ENCODE measurements at places on chromosomes 1 and 21.

DNA sequence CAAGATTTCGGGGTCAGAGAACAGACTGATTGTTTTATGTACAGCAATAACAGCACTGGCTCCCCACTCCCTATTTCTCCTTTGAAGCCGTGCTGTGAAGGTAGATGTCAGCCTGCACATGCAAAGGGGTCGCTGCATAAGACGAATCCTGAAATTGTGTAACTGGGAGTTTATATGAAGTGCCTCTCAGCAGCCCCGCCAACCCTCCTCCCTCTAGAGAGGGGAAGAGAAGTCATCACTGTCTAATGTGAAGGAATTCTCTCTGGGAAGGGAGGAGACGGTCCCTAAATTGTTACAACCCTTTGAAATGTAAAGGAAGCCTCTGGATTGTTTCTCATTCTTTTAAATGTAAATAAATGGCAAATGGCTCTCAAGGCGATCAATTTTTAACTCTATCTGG lies 545.3 kb downstream of the PLA2G4A start:
- DNase-seq = no peak

- DNase-seq = no peak
Measured at GRCh38 chr1:33424610-33425009, 6.3 kb downstream of the PHC2 start.

DNA sequence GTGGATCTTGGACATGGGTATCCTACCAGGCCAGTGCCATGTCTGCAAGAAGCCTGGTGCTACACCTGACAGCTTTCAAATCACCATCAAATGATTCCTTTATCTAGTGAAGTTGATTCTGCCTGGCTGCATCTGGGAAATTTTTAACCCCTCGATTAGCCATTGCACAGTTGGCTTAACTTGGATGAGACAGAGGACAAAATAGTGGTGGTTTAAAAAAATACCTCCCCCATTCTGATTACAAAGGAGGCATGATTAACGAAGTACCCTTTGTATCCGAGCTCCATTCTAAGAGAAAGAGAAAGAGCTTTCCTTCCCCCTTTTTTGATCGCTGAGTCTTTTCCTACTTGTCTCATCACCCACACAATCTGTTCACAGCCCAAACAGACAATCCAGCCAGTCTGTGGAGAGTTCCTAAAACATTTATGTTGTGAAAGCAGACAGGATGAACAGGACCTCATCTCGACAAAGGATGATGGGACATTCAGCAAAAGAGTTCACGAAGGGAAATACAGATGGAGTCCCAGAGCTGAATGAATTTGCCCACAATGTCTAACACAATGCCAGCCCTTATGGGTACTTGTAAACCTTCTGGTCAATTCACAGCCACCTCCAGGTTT lies 20.5 kb downstream of the WLS start:
- no peak for DNase-seq

GRCh38 chr21:39054066-39054465 lies 129.2 kb downstream of the PSMG1 start:
- no peak for DNase-seq

DNA sequence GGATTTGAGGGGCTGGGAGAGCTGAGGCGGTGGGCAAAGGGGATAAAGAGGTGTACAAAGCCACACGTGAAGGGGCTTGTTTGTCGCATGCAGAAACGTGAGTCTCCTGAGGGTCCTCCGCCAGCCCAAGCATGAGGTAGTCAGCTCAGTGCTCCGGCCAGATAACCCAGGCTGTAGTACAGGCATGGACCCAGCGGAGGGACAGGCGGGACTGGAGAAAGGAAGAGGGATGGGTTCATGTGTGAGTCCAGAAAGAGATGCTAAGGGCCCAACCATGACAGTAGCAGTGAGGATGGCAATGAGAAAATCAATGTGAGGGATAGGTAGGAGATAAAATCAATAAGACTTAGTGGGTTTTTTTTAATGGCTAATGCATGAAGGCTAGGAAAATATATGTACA lies 13.7 kb upstream of the ELK4 start:
- no peak for DNase-seq

Measured in tibial artery (tissue), 4 donors.